Neural crest cell (in vitro differentiated cells): ENCODE measurements at places on chromosomes 3 and 15.

DNA sequence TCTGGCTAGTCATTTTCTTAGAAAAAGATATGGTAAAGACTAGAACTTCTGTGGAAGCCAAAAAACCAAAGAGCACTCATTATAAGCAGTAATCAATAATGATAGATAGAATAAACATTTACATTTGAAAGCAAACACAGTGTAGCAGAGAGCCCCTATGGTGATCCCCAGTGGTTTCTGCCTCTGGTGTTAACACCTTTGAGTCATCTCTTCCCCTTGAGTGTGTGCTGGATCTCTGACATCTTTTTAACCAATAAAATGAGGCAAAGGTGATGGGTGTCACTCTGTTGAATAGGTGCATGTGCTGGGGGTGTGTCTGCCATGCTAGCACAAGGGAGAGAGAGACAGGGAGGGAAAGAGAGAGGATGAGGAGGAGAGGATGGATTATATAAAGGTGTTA is 121.6 kb downstream of the TFG start:
- DNase-seq = no peak

- DNase-seq = peak; percentile 6
Observed at GRCh38 chr3:33096093-33096868, 665 bp downstream of the GLB1 start.

DNA sequence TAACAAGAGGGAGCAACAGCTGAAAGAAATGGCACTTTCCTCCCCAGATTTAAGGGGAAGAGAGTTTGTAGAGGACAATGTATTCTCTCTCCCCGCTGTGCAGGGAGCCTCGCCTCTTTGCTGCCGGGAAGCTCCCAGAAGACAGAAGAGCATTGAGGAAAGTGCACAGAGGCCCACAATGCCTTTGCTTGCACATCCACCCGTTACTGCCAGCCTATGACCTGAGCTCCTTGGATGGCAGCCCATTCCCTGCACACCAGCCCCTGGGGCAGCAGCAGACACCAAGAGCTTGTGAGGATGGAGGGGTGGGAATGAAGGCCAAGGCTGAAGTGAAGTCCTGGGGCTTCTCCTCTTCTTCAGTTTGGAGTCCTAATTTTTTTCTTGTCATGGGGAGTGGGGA is 67.0 kb downstream of the CLDN11 start:
- DNase-seq = no peak

- DNase-seq = no peak
Observed at GRCh38 chr3:96319166-96319565, 495.2 kb upstream of the EPHA6 start.

DNA sequence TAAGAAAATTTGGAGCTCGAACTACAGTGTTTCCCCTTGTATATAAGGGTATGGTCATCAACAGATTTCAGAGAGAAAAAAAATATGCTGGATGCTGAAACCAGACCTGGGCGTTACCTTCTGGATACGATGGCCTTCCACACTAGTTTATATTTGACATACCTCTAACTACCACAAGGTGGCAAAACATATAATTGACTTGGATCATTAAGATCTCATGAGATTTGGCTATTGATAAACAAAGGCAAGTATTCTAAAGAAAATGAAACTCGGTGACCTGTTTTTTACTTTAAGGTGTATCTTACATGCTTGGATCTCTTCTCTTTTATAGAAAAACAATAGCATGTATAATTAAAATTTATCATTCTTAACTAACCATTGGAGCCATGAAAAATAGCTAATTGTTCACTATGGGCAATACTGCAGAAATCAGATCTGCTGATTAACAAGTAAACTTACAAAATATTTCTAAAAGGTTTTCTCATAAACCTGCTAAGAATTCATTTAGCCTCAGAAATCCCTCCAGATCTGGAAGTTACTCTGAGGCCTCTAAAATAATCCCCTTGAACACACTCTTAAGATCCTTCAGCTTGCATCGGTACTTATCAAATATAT is 300.6 kb upstream of the KCNH8 start:
- DNase-seq = no peak

- DNase-seq = no peak
Observed at GRCh38 chr3:134087060-134087974, 57.6 kb upstream of the SLCO2A1 start.

DNA sequence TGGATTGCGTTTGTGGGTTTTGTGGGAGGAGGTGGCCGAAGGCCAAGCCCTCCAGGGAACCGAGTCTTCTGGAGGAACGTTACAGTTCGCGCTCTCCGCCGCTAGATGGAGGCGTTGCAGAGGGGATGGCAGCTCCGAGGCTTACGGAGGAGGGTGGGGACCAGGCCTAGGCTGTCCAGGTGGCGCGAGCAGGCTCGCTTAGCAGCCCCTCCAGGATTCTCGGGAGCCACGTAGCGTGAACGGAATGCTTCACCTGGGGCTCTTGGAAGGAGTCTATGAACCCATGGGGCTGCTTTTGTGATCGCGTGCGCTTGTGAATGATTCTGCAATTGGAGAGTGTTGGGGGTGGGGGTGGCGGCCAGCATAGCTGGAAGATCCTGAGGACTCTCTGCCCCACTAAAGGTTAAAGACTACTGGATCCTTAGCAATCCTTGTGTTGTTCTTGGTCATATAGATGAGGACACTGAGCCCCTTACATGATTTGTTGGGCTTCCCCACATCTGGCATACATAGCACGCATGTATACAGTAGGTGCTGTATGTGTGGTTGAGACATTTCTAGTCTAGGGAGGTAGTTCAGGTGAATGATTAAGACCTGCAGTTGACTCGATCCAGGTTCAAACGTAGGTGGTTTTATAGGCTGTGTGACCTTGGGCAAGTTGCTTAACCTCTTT is 25.7 kb downstream of the FAM3D start:
- DNase-seq = peak; percentile 75

- no peak for DNase-seq
Observed at GRCh38 chr15:89091627-89092220, 3.5 kb downstream of the ABHD2 start.

GRCh38 chr3:150985711-150986110 is 13.2 kb upstream of the CLRN1 start:
- DNase-seq = no peak

DNA sequence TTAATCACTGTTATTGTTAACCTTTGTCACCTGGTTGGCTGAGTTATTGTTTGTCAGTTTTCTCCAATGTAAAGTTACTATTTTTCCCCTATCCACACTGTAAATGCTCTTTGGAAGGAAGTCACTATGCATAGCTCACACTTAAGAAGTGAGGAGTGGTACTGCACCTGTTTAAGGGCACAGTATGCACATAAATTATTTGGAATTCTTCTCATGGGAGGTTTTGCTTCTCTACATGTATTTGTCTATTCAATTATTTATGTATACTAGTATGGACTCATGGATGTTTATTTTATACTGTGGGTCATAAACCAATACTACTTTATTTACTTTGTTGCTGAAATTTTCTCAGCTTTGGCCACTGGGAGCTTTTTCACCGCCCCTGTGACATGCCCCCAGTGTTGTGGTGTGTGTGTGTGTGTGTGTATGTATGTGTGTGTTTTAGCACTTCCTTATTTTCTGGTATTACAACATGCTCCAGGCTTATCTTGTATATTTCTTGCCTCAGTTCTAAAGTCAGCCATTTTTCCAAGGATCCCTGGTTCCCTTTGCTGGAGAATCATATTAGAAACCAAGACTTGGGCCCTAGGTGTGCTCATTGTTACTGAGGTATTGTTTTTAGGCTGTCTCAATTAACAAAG is 290.5 kb downstream of the KBTBD8 start:
- no peak for DNase-seq

DNA sequence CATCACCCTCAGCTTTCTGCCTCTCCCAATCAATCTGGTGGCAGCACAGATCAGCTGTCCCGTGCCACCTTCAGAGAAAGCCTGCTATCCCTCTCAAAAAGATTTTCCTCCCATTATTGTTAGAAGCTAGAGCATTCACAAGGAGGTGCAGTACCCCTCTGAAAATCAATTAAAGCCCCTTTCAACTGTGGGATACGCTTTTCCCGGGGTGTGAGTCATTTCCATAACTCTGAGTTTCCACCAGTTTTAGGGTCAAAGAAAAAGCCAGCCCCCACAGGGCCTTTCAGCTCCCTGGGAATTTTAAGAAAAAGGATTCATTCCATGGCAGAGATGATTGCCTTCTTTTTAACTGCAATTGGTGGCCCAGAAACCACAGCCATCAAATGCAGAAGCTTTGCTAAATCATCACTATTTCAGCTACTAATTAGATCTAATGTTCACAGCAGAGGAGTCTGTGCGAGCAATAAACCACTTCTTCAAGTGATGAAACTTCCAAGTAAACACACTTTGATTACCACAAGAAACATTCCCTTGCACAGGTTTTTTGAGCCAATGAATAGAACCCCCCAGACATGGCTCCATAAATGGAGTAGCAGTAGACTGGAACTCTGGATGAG is 270.0 kb upstream of the TPRG1 start:
- no peak for DNase-seq

- no peak for DNase-seq
Observed at GRCh38 chr15:63987796-63988378, 58.4 kb downstream of the DAPK2 start.

DNA sequence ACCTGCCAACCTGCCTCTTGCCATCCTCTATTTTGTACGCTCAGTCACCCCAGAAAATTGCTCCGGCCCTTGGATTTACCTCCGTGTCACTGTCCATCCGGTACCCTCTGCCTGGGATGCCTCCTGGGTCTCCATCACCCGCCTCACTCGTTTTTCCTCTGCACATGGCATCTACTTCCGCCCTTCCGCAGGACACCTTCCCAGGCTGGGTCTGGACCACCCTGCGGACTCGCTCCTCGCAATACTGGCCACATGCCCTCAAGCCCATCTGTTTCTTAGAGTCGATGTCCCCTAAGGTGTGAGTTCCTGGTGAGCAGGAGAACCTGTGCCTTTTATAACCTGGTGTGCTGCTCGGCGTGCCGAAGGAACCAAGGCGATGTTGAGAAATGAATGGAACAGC is 58.5 kb downstream of the APBA2 start:
- DNase-seq = no peak

DNA sequence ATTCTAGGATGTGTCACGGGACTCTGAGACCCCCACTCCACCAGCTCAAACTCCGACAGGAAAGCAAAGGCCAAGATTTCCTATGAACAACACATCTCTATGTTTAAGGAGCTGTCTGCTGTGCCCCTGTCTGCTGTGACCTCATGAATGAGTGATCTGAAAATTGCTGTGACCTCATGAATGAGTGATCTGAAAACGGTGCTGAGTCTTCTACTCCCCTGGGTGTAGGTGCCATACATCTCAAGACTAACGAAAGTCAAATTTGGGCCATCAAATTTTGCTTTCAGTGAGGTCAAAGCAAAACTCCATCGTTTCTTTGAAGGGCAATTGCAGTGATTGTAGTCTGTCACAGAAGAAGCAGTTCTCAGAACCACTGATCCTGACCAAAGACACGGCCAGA is 24.4 kb downstream of the IL5RA start:
- DNase-seq = no peak
